ENCODE measurements at places on chromosomes 16 and 17.

- H3K4me1 ChIP-seq: peaks cover 9% of the 10 kb centered on the region
- peaks cover 39% of the 10 kb centered on the region for H3K27me3 ChIP-seq
- H3K27ac ChIP-seq: no peak overlapping the region
- H3K4me3 ChIP-seq: no peak overlapping the region
- DNase-seq: no peak
Measured at GRCh38 chr17:48030531-48030930, 7.1 kb downstream of the COPZ2 start.

DNA sequence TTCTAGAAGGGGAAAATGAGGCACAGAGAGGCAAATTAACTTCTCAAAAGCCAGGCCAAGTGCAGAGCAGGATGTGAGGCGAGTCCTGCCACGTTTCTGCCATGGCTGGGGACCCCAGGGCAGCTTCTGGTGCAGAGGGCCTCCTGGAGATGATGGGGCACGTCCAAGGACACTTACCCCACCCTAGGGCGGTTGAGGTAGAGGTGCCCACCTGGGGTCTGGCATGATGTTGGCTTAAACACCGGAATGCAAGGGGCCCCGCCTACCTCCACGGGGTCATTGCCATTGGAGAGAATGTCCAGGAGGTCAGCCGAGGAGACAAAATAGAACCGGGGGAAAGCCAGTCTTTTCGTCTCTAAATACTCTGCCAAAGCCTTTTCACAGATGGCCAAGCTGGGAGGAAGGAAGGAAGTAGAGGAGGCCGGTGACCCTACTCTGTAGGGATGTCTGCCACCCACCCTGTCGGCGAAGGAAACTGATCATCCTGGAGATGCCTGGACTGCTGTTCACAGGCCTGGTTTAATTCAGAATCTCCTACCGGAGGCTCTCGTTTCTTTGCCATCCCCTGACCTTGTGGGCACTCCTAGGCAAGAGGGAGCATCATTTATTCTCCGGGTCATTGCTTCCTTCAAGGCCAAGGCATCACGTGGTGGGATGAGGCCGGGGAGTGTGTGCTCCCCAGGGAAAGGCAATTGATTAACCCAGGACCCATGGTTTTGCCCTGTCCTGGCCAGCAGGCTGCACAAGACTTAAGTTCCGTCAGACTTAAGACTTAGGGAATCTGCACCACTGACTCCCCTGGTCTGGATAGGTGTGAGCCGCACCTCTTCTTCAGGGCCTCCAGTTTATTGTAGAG, 70.5 kb downstream of the DNAH17 start:
- H3K4me3 ChIP-seq: no peak overlapping the region
- H3K4me1 ChIP-seq: no peaks in the 10 kb centered on the region
- DNase-seq: no peak

GRCh38 chr17:42042598-42043319, 7.6 kb downstream of the C17orf113 start:
- no peak overlapping the region for H3K4me3 ChIP-seq
- H3K4me1 ChIP-seq: no peaks in the 10 kb centered on the region
- DNase-seq: no peak
- no peak overlapping the region for H3K27ac ChIP-seq

DNA sequence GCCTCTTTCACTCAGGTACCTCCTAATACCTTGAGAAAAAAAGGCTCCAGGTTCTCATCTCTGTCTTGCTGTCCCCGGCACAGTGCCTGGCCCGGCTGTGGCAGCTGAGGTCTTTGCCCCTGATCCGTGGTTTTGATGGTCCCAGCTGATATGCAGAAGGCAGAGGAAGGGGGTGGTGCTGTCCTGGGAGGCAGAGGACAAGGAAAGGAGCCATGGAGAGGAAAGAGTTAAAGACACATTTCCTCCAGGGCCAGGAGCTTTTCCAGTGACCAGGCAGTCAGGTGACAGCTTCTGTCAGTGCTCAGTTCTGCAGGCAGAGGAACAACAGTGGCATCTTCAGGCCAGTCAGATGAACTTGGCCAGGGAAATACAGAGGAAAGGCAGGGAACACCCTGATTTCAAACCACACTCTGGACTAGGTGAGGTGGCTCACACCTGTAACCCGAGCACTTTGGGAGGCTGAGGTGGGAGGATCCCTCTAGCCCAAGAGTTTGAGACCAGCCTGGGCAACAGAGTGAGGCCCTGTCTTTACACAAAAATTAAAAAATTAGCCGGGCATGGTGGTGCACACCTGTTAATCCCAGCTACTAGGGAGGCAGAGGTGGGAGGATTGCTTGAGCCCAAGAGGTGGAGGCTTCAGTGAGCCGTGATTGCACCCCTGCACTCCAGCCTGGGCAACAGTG, 3.3 kb upstream of the COG1 start:
- H3K36me3 ChIP-seq: peaks cover 3% of the 10 kb centered on the region
- peaks cover 15% of the 10 kb centered on the region for H3K4me1 ChIP-seq
- DNase-seq: no peak
- no peaks in the 10 kb centered on the region for H3K27me3 ChIP-seq
- no peak overlapping the region for H3K27ac ChIP-seq
- H3K4me3 ChIP-seq: peak overlapping the region; percentile 34

- no peak for DNase-seq
- peak overlapping the region; percentile 52 for H3K4me3 ChIP-seq
- peaks cover 49% of the 10 kb centered on the region for H3K27me3 ChIP-seq
Measured at GRCh38 chr17:76870377-76870714, 2.1 kb downstream of the MGAT5B start.
